ENCODE measurements at places on chromosomes 11 and 22.
A peak's percentile ranks its signal among the peaks of the same experiment; 100 is the strongest.

GRCh38 chr11:2164861-2165555 is 4.0 kb upstream of the INS start:
- DNase-seq: no peak

GRCh38 chr11:17445240-17445795 is 31.3 kb downstream of the ABCC8 start:
- no peak for DNase-seq

DNA sequence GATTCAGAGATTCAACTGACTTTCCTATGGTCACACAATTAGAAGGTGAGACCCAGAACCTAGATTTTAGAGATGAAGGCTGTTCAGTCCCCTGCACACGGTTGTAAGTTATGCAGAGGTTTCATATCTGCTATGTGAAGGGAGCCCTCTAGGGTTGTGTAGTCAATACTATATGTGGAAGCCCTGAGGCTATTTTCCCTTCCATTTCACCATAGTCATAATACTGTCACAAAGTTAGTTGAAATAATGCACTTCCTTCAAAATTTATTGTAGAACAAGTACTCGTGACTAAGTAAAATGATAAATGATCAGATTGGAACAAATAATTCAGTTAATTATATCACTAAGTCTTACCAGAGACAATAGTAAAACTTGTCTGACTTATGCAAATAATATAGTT is 48.8 kb downstream of the ENDOD1 start:
- peak; percentile 18 for DNase-seq

DNA sequence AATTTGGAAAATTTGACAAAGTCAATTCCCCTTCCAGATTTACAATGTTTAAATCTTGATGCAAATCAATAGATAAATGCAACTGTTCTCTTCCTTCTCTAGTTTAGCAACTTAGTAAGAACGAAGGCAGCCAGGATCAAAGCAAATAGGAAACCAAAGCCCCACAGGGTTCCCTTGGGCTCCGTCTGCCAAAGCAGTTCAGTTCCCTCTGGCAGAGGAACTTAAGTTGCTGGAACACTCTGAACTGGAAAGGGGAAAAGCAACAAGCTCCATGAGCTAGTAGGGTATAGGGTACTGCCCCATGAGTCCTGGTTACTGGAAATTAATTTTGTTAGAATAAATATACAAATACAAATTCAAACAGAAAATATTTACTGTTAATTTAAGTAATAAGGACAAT is 91.3 kb downstream of the RELT start:
- DNase-seq: no peak

DNA sequence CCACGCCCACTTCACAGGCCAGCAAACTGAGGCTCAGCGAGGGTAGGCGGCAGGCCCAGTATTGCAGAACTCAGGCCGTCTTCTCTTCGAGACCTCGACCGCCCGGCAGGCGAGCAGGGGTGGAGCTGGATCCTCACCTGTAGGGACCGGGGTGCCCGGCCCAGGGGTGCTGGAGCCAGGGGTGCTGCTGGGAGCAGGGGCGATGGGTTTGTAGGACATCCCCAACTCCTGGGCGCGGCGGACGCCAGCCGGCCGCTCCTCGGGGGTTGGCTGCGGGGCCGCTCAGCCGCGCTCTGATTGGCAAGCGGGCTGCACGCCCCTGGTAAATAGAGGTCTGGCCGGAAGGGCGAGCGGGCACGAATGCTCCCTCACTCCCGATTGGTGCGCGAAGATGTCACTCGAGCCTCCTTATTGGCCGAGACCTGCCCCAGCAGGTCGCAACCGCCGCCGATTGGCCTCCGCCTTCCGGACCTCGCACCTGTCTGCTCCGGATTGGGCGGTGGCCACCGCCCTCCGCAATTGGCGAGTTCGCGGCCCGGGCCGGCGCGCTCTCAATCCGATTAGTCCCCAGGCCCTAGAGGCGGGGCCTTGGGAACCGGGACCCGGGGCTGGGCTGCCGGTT is at the start of gene CDK2AP2:
Gene CDK2AP2 (minus strand): TSS at position 299 of the 622 bp plus-strand sequence. CDS start 80 bp downstream, at position 219.
- peak; percentile 99 for DNase-seq
